ENCODE measurements at places on chromosomes 12 and 14. TPM values are rescaled to one million over a fixed set of nuclear protein-coding genes. Genes with fewer than 3 reads are reported as not detected.

TSPAN19 gene
- total RNA-seq, result not detected

DNA sequence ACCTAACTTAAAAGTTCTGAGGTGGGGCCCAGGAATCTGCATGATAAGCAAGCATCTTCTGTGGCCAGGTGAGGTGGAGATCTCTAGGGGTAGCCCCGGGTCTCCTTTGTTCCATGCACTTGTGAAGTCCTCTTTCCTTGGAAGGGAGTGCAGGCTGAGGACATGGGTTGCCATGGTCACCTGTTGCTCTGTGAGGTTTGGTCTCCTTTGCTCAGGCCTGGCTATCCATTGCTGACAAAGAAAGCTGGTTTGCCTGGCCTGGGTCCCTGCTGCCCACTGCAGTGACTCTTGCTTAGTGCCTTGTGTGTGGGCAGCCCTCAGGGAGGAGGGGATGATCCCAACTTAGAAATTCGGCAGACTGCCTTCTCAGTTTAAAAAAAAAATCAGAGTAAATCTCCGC is 11.1 kb downstream of the NRXN3 start:
- H3K27me3 ChIP-seq, result peaks cover 1% of the 10 kb centered on the region
- no peak overlapping the region for H3K27ac ChIP-seq
- DNase-seq, result no peak
- no peaks in the 10 kb centered on the region for H3K36me3 ChIP-seq
- H3K4me1 ChIP-seq, result no peaks in the 10 kb centered on the region

GRCh38 chr14:92516966-92517506 is 3.5 kb downstream of the RIN3 start:
- no peak for DNase-seq
- H3K27ac ChIP-seq, result no peak overlapping the region
- no peak overlapping the region for H3K4me3 ChIP-seq
- H3K36me3 ChIP-seq, result peaks cover 10% of the 10 kb centered on the region

CCDC59 gene
- total RNA-seq, result 38.7 TPM

GRCh38 chr14:64465191-64465822 is at the start of gene AKAP5:
Gene AKAP5, plus strand, starts transcription at chr14:64465499. Its CDS starts 2,896 bp downstream, at chr14:64468395.
- peaks cover 19% of the 10 kb centered on the region for H3K4me1 ChIP-seq
- peak within 1 kb of the TSS; percentile 90 for H3K4me3 ChIP-seq
- no peak for DNase-seq
- peak within 1 kb of the TSS; percentile 46 for H3K27ac ChIP-seq

DNA sequence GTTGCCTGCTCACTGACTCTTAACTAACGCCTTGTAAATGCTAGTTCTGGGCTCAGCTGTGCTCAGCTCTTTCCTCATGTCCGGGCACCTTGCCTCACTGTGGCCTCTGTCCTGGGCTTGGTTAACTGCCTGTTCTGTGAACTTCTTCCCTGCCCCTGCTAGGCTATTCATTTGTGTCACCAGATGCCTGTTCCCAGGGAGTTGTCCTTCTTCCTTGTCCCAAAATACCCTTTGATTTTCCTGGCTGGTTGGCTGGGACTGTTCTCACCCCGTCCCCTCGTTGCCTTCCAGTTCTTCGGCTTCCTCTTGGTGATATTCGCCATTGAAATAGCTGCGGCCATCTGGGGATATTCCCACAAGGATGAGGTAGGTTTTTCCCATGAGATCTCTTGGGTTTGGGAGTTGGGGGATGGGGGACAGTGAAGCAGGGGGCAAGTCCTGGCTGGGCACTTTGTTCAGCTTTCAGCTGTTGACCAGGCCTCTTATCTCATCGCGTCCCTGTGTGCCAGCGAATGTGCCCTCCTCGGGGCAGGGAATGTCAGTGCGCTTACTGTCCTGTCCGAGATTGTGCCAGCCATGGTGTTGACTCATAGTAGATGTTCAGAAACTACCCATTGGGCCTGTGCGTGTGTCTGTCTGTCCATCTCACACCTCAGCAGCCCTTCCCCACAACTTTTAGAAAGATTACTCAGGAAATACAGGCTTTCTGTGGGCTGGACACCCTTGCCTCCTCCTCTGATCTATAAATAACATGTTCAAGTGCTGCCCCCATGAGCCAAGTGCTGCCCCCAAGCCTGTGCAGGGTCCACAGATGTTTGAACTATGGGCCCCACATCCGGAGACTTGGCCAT is 33.1 kb downstream of the CD9 start:
- peaks cover 11% of the 10 kb centered on the region for H3K36me3 ChIP-seq
- H3K27ac ChIP-seq, result peak overlapping the region; percentile 5
- H3K27me3 ChIP-seq, result peaks cover 2% of the 10 kb centered on the region
- peaks cover 39% of the 10 kb centered on the region for H3K4me1 ChIP-seq
